ENCODE measurements at places on chromosomes 5 and 9.

- no peak for DNase-seq
These were observed 36.8 kb downstream of the SHISAL2B start for GRCh38 chr5:64727150-64727549.

DNA sequence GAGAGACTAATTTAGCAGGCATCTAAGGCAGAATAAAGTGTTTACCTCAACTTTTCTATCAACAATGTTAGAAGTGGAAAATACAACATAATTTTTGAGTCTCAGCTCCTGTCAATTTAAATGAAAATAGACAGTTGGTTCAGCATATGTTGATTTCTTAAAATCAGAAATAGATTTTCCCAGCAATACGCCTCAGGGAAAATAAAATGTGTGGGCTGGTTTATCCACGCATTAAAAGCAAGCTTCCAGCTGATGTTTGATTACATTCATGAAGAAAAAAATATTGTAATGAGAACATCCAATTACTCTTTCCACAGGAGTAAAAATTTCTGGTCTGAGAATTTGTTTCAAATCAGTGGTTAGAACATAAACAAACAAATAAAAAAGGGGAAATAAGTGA is 166.3 kb downstream of the PDE4D start:
- DNase-seq: no peak

DNA sequence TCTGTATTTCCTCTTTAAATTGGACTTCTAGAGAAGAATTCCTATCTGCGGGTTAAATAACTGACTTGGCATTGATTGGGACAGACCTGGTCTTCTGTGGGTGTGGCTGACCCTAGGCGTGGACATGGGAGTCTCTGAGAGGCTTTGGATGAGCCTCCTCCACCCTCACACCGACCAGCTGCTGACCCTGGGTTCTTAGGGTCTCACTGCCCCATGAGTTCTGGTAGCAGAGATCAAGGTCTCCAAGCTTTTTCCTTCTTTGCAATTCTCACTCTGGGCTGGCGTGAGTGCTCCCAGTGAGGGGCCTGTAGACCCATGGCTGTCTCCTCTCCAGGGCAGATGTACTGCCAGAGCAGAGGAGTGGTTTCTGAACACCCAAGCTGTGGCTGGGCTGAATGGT is 41.6 kb upstream of the PITX1 start:
- DNase-seq: peak; percentile 8

GRCh38 chr5:157309796-157310195 is 43.9 kb downstream of the CYFIP2 start:
- no peak for DNase-seq

DNA sequence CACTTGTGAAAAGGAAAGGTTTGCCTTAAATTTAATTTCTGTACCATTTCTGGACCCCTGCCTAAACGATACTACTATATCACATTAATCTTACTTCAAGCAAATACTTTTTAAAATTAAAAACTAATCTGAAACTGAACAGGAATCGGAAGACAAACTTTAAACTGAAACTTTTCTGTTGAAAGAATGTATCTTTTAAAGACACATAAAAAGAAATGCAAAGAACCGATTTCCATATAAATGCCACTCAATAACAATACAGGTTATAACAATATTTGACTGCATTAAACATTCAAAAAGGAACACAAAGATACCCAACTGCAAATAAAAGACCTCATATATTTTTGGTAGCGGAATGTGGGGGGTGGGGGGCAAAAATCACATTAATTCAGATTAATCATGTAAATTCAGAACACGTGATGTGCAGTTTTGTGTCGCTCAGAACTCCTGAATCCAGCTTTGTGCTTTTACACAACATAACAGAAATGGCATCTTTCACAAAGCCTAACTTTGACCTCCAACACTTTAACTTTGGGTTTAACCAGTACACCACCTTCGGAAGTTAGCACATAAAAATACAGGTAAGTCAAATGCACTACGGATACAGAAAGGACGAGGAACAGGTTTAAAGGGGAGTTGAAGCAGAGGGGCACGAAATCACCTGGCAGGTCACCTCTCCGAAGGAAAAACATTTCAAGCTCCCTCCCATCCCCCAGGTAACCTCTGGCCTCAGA is 925 bp downstream of the LIFR start:
- no peak for DNase-seq

DNA sequence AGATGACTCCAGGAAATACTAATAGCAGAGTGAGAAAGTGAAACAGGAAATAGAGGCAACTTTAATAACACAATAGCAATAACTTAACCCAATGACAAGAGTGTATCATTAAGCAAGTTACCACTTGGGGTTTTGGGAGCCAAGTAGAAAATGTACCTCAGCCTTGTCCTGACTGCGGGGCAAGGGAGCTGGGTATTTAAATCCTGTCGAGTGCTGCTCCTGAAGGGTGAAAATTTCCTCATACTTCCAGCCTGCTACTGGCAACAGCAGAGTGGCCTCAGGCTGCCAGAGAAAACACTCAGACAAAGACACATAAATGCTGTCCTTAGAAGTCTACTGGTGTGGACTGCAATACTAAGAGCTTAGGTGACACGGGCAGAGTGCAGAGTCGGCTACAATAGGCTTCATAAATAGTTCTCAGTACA is 112.5 kb upstream of the EMB start:
- DNase-seq: no peak

- no peak for DNase-seq
These were observed 2.5 kb downstream of the C5orf22 start for GRCh38 chr5:31534527-31535046.

GRCh38 chr5:127392762-127393161 is 102.2 kb downstream of the MEGF10 start:
- DNase-seq: no peak

DNA sequence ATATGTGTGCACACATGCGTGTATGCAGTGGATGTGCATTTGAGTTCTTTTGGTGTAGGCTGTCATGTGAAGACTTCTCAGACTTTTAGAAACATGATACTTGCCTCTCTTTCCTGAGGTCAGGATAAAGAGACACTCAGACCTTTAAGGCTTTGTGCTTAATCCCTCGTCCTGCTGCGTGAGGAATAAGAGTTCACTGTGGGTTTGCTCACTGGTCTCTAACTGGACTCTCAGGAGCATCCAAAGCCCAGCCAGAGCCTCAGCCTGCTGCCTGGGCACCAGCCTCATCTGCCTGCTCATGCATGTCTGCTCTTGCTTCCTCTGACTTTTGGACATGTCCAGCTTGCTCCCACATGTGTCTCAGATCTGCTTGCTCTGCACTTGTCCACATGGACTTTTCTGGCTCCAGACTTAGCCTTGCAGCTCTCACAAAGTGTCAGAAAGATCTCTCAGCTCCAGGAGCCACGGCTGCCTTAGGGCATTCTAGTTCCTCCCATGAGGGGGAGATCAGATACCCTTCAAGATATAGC is 65.1 kb upstream of the ZNF366 start:
- DNase-seq: no peak

GRCh38 chr9:21923694-21924093 is 70.5 kb downstream of the CDKN2A start:
- DNase-seq: no peak

DNA sequence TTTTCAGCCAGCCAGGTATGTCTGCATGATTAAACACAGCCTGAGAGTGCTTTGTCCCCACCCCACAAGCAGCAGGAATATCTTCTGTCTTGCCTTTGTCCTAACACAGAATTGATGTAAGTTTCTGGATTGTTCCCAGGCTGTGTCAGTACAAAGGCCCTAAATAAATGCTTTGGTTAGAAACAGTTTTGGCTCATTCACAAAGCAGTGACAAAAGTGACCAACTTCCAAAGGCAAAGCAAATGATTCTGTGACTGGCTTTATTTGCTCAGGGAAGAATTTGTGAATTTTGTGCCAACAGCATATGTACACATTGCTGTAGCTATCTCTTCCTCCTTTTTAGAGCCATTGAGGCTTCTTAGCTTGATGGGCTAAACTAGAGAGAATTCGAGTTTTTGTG is 133.7 kb downstream of the PLPPR1 start:
- no peak for DNase-seq

GRCh38 chr9:93345643-93346230 is 105.7 kb upstream of the FAM120A start:
- no peak for DNase-seq

DNA sequence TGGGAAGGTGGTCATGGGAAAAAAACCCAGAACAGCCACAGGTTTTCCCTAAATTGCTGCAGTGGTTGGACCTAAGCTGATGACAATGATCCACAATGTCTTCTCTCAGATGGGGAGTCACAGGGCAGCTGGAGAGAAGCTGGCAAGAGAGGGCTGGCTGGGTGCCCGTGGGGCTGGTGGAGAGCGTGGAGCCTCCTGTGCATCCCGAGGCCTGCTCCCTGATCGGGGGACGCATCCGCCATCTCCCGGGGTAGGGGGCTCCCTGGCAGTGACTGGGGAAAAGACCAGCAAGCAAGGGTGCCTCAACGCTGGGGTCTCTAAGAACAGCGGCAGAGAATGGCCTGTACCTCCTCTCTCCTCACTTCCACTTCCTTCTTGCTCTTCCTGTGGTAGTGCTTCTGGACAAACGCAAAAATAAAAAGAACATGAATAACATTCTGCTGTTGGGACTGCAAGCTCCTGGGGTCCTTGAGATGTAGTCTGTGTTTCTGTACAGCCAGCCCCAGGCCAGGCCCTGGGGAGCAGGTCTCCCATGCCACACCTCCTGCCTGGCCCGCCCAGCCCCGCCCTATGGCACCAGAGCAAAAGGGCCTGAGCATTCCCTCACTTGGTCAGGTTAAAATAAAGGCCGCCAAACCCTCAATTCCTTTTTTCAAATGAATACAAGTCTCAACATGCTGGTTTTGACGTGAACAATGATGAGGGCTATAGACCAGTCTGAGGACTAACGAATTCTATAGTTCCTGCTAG is 7.0 kb upstream of the MRNIP start:
- DNase-seq: no peak

DNA sequence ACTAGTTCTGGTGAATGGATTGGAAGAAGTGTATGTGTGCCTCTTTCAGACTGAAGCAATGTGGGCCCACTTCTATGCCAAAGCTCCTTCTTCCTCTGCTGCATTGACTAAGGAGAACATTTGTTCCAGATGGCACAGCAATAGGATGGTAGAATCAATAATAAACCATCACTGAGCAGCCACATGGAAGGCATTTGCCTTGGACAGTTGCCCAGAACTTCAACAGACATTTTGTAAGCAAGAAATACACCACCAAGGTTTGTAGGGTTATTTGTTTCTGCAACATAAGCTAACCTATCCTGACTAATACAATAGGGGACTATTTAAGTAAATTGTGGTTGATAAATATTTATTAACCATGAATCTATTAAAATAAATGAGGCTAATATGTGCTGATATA is 37.7 kb upstream of the CSNK1G3 start:
- no peak for DNase-seq

GRCh38 chr5:68054638-68055037 is 160.9 kb upstream of the PIK3R1 start:
- DNase-seq: no peak

GRCh38 chr5:59517926-59518585 is 375.5 kb downstream of the PDE4D start:
- DNase-seq: no peak

DNA sequence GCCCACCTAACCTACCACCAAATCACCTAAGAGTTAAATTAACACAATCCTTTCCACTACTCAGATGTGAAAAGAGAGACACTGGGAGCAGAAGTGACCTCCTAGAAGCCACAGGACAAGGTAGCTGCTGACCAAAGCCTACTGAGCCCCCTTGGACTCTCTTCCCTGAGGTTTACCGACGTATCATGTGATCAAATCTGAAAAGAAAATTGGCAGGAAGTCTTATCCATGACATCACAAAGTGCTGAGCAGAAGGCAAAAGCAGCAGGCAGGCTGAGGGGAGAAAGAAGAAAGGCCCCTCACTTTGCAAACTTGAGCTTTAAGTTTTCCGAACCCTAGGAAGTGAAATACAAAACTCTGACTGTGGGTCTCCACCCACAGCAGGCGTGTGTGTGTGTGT is 11.1 kb downstream of the PRELID2 start:
- DNase-seq: no peak

GRCh38 chr9:90128587-90129190 is 513.9 kb downstream of the DIRAS2 start:
- DNase-seq: no peak

GRCh38 chr9:95494416-95495371 is 22.1 kb downstream of the PTCH1 start:
- DNase-seq: peak; percentile 86

DNA sequence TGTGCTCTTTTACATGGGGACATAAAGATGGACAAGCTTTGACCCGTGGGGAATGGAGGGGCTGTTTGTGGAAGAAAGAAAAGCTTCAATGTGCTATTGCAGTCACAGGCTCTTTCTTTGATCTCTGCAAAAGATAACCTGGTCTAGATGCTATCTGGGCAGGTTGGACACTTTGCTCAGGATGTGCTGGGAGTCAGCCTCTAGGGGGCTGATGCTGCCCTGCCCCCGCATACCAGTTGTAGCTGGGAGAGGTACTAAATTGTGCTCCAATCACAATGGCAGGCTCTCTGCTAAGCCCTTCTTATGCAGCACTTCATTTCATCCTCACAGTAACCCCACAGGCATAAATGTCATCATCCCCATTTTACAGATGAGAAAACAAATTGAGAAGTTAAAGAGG is 67.2 kb downstream of the PSD2 start:
- DNase-seq: no peak

DNA sequence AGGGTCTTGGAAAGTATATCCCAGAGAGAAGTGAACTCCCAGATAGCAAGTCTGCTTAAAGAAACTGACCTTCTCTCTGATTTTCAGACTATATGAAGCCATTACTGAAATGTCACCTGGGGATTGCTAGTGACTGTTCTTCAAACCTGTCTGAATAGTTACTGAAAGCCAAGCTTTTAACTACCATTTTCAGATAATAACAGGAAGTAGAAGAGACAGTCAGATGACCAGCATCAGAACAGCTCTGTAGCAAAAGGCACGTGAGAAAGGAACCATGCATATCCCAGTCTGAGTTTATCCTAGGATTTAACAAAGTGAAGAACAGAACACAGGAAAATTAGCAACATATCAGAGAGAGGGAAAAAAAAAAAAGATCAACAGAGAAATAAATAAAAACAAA is 74.9 kb upstream of the SELENOP start:
- DNase-seq: no peak

GRCh38 chr5:132190161-132190817 is 37.4 kb downstream of the P4HA2 start:
- no peak for DNase-seq

- DNase-seq: no peak
These were observed 53.8 kb upstream of the SNCAIP start for GRCh38 chr5:122258241-122258640.
